ENCODE measurements at places on chromosomes 5 and 9.

- DNase-seq = no peak
These were observed 390.6 kb upstream of the C9orf72 start for GRCh38 chr9:27963836-27964235.

GRCh38 chr5:1797103-1797800 is 2.4 kb downstream of the MRPL36 start:
- DNase-seq = no peak

- no peak for DNase-seq
These were observed 132.8 kb upstream of the PAPPA start for GRCh38 chr9:116020801-116021200.

- no peak for DNase-seq
These were observed 267.5 kb downstream of the ZSWIM6 start for GRCh38 chr5:61599370-61600122.

DNA sequence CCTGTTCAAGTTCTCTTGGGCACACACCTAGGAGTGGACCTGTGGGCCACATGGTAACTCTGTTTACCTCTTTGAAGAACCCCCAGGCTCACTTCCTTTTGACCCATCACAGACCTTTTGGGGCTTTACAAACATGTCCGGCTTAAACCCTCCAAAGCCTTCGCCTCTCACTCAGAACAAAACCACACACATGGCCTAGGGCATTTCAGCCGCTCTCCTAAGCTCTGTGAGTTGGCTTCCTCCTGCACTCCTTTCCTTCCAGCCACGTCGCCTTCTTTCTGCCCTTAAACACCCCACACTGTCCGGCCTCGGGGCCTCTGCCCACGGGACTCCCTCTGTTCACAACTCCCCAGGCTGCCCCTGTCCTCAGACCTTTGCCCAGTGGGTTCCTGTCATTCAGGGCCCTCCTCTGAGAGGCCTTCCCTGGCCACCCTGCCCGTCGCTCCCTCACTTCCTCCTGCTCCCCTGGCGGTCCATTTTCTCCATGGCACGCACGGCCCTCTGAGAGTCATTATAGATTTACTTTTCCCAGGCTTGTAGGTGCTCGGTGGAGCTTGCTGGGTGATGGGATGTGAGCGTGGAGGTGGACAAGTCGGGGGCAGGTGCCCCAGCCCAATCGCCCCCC is 1.9 kb downstream of the DOK3 start:
- no peak for DNase-seq

- no peak for DNase-seq
These were observed 76.0 kb upstream of the PHYKPL start for GRCh38 chr5:178308541-178309092.

GRCh38 chr9:93897075-93897970 is 57.8 kb downstream of the BARX1 start:
- DNase-seq = no peak

GRCh38 chr9:129671065-129671464 is 5.6 kb downstream of the PRRX2 start:
- DNase-seq = no peak

DNA sequence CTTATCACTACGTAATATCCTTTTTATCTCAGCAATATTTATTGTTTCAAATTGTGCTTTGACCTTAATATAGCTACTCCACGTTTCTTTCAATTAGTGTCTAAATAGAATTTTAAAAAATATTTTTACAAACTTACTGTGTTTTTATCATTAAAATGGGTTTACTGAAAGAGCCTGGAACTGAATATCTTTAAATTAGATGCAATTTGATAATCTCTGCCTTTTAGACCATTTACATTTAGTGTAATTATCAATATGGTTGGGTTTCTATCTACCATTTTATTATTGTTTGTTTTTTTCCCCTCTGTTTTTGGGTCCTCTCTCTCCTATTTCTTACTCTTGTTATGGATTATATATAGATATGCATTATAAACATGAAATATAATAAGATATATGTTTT is 327.8 kb downstream of the IRX2 start:
- no peak for DNase-seq

DNA sequence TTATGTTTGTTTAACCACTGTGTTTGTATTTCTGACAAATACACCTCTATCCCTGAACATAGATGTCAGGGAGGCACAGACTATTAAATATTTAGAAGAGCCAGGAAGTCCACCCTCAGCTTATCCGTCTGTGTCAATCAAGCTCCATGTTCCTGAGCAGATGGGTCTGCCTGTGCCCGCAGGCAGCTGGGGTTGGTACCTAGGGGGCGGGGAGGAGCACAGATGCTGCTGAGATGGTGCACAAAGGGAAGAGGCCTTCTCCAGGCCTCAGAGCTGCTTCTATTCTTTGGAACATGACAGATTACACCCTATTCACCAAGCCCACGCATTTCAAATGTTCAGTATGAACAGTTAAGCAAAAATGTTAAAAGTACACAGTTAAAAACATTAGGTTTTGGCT is 142.1 kb downstream of the EPB41L4A start:
- no peak for DNase-seq

GRCh38 chr9:16510482-16510881 is 360.0 kb downstream of the BNC2 start:
- no peak for DNase-seq

DNA sequence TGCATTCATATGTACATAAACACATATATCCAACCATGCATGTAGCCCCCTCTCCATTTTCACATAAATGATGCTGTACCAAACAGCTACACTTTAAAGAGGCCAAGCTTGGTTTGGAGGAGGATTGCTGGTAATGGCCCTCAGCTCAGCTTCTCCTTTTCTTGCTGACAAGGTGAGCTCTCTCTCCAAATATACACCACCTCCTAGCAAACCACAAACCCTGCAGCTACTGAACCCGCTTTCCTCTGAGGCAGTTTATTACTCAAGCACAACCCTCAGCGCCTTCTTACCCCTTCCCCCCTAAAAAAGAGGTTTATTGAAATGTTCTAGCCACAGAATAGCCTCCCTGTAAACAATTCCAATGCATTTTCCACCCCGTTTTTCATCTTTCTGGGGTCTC is 54.0 kb downstream of the ALG2 start:
- no peak for DNase-seq

DNA sequence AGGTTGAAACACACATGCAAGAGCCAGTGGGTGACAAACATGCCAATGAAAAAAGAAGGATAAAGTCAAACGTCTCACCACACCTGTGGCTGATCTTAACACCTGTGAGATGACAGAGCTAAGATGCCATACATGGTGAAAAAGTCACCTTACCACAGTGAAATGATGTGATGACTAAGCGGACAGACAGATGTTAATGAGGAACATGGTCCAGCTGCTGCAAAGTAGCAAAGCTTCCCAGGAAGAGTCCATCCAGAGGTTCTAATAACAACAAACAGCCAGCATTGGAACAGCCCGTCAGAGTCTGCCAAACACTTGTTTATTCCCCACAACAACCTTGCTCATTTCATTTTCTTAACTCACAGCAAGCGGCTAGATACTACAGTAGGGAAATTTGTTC is 1.9 kb downstream of the KIAA1191 start:
- no peak for DNase-seq

DNA sequence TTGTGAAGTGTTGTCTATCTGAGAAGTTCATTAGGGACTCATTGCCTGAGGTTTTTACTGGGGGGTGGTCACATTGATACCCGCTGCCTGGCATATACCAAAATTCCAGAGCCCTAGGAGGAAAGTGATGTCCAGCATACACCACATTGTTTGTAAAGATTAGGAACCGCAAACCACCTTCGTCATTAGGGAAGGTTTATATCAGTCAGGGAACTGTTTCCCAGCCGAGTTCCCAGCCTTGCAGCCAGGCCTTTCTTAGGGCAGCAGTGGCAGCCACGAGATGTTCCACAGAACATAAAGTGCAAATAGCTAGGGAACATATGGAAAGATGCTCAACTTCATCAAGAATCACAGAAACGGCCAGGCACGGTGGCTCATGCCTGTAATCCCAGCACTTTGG is 40.4 kb upstream of the NRARP start:
- no peak for DNase-seq

DNA sequence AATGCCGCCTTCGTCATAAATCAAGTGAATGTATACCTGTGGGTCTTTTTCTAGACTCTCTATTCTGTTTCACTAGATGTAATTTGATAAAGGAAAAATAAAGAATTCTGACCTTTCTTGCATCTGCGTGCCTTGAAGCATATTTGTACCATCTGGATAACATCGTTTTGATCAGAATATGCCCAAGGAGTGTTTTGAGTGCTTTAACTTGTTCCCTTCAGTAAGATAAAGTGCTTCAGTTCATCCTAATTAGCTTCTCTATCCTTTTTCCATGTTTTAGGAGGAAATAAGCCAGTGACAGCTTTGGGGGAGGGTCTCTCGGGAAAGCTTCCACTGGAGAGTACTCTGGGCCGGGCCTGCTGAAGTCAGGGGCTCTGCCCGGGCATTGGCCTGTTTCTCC is 113.5 kb upstream of the DAP start:
- no peak for DNase-seq

DNA sequence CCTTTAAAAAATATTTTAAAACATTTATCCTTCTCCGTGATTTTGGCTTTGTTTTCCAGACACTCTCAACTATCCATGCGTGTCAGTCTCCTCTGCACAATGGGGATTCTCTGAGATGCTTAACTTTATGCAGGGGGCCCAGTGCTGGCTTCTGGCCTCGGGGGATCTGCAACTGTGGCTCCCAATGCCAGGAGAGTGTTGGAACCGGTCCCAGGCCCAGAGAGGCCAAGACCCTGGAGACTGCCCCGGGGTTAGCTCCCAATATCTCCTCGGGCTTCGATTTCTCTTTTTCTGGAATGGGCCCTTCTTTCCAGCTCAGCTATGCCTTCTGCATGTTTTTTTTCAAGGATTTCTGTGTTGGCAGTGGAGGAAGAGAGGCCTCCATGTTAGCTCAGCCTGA is 20.1 kb upstream of the SARDH start:
- no peak for DNase-seq

DNA sequence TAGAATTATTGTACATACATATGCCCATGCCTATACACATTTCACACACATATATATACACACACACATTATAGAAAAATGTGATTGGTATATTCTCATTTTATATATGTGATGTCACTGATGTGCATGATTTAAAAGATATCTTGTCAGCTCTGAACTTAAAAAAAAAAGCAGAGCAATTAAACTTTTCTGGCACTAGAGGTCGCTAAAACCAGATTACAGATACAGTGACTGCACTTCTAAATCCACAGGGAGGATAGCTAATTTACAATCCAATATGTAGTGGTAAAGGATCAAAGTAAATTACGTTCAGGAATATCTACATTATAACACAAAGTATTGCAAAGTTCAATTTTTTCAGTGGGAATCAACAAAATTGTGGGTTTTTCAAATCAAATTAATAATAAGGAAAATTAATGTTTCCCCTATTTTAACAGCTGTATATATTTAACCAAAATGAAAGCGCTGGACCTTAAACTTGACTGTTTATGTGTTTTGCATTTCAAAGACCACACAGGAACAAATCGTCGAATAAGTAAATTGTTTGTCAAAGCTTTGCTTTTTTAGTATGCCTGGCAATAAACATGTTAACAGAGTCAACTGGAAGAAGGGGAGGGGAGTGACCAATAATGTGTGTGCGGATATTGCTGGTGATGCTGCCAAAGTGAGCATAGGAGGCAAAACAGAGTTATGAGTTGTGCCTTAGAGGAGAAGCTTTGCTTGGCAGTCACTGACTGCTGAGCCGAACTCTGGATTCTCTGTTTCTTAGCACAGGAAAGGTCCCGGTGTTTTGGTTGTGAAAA is 1201.4 kb upstream of the C9orf72 start:
- DNase-seq = no peak

DNA sequence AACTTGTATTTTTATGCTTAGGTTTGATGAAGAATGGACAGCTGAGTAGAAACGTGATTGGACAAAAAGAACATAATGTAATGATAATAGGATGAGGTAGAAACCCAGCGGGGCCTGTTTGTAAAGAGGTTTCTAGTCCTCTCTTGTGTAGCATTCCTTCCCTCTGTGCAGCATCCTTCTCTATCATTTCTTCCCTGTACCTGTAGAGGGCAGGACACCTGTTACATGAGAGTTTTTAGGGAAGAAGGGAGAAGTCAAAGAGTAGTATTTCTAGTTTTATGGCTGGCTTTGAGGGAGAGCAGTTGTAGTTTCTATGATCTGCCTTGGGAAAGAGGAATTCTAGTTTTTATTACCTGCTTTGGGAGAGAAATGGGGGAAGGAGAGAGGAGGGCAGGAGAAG is 162.1 kb upstream of the FST start:
- no peak for DNase-seq

- no peak for DNase-seq
These were observed 2.7 kb downstream of the EPB41L4B start for GRCh38 chr9:109317979-109318741.

- DNase-seq = no peak
These were observed 391.0 kb upstream of the PTPRD start for GRCh38 chr9:11003836-11004235.

DNA sequence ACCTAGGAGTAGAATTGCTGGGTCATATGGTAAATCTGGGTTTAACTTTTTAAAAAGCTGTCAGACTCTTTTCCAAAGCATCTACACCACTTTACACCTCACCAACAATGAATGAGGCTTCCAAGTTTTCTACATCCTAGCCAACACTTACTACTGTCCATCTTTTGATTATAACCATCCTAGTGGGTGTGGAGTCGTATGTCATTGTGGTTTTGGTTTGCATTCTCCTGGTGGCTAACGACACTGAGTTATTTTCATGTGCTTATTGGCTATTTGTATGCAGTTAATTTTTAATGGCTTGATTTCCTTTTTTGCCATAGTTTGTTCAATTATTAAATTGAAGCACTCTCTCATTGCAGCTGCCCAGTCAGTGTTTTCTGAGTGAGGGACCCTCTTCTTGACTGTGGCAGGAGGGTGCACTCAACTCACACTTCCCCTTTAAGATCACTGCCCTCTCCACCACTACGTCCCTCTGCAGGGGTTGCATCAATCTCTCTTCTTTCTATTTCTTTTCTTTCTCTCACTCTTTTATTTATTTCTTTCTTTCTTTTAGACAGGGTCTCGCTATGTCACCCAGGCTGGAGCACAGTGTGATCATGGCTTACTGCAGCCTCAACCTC is 182.3 kb downstream of the C9orf152 start:
- no peak for DNase-seq

- DNase-seq = no peak
These were observed 85.1 kb downstream of the FBXL7 start for GRCh38 chr5:15585128-15585527.

- DNase-seq = no peak
These were observed 144.6 kb downstream of the CCDC171 start for GRCh38 chr9:15697446-15697851.

Data from stimulated activated CD8-positive, alpha-beta memory T cell treated with anti-CD3 and anti-CD28 coated beads, Interleukin-15, amount 100 ng/mL, for 1 hour (primary cell).